NCI-H1092 (cell line): ENCODE measurements at places on chromosomes 12 and 14.
A peak's percentile ranks its signal among the peaks of the same experiment; 100 is the strongest.

- peak; percentile 76 for DNase-seq
Measured at GRCh38 chr12:96399919-96400630, at the start of gene CDK17. TSS of gene CDK17 (minus strand) at chr12:96400439. CDS start at chr12:96334836, 65,603 bp downstream.

GRCh38 chr12:19572920-19573558, 133.7 kb downstream of the AEBP2 start:
- DNase-seq, result peak; percentile 62

DNA sequence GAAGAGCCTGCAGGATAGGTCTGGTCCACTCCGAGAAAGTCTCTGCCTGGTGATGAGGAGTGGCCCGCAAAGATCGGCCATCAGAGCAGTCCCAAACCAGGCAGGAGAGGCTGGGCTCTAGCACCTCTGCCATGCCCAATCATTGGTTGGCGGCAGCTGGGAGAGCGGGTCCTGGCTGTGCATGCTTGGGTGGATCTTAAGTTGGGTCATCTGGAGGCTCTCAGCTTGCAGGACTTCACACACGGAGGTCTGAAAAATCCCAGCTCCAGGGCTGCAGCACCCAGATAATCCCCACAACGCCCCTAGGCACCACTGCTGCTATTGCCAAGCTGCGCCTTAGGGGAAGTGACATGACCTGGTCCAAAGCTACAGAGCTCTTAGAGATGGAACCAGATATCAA, 766.7 kb upstream of the TBX3 start:
- no peak for DNase-seq

DNA sequence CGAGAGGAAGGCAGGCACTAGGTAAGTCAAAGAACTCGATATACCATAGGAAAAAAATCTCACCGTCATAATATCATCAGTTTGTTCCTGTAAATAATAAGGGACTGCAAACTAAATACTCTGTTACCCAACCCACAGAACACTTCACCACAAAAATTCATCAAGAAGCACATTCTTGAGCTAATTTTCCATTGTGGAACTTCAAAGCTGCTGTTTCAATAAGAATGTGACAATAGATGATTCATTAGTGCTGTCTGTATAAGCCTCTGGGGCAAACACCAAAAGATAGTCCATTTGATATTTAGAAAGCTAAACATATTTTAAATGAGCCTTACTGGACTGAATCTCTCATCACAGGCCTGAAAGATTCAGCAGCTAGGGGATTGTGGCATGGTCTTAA, 219.4 kb downstream of the KSR2 start:
- no peak for DNase-seq

DNA sequence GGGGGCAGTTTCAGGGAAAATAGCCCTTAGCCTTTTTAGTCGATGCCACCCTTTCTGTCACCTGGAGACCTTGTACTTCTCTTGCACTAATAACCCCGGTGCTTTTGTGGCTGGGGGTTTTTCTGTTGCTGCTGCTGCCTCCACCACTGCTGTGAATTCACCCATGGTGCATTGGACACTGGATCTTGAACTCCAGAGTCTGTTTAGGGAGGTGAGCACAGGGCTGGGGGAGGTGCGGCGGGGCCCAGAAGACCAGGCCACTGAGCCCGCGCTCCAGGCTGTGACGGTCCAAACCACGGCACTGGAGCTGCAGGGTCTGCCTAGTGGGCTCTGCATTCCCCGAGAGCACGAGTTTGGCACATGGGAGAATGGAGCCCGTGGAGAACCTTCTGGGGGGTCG, 100.6 kb downstream of the NINJ2 start:
- no peak for DNase-seq

DNA sequence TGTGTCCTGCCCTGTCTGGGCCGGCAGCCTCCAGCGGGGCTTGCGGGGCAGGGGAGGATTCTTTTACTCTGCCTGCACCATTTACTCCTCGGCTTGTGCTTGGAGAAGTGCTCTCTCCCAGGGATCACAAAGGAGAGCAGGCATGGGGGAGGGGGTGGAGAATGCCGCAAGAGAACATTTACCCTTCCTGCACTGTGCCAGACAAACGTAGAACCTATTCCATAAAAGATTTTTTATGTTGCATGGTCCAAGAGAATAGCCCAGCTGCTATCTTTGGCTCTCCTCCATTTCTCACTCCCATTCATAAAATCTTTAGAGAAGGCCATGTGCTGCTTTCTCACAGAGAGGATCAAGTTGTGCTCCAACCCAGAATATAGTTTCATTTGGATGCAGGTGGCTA, 159.4 kb downstream of the SPTSSA start:
- DNase-seq, result peak; percentile 85

- DNase-seq, result no peak
Measured at GRCh38 chr14:66445936-66446335, 40.2 kb upstream of the CCDC196 start.

DNA sequence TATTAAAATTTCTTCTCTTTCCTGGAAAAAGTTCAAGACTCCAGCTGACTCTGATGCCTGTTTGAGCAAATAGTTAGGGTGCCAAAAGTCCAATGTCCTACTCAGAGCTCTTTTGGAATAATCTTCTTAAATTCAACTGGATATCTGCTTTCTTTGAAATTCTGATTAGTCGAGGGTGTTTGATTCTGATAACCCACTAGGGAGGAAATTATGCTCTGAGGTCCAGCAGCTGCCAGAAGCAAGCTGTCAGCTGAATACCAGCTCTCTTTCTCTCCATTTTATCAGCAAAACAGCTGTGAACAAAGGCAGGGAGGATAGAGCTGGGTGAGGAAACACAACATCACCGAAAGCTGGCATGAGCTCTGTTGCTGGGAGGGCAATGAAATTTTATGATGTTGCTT, 141.5 kb downstream of the CAND1 start:
- DNase-seq, result no peak

DNA sequence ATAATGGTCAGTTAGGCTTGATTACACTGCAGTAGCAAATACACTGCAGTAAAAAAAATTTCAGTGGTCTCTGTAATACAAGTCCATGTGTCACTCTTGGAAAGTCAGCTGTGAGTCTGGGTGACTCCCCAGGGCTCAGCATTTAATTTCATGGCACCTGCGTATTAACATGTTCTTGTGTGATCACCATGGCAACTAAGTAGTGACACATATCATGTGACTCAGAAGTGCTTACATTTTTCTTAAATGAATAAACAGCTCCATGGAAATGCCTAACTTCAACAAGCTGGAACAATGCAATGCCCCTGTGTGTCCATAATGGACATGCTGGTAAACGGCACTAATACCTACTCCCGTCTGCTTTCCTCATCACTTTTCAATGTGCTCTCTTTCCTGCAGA, 88.5 kb upstream of the ANO4 start:
- DNase-seq, result peak; percentile 18

- no peak for DNase-seq
Measured at GRCh38 chr14:103402695-103403094, 17.5 kb downstream of the MARK3 start.

DNA sequence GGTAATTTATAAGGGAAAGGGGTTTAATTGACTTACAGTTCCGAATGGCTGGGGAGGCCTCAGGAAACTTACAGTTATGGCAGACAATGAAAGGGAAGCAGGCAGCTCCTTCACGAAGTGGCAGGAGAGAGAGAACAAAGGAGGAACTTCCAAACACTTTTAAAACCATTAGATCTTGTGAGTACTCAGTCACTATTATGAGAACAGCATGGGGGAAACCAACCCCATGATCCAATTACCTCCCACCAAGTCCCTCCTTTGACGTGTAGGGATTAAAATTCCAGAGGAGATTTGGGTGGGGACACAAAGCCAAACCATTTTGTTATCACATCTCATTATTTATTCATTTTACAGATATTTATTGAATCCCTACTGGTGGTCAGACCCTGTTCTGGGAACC, 822.8 kb downstream of the GALC start:
- no peak for DNase-seq

GRCh38 chr12:13270817-13271216, 74.3 kb downstream of the EMP1 start:
- no peak for DNase-seq

DNA sequence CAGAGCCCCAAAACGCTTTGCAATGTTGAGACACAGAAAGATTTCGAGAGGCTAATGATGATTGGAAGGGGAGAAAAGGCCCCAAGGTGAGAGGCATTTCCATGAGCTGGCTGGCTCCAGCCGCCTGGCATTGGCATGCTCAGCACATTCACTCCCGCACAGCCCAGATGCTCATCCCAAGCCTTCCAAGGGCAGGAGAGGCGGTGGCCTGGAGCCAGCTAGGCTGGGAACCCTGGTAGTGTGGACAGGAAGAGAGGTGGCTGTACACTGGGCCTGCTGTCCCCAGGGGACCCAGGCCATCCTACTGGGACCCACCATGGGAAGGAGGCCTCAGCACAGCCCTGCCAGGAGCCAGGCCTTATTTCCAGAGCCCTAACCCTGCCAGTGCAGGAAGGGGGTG, 72.2 kb downstream of the SPTB start:
- DNase-seq, result no peak

DNA sequence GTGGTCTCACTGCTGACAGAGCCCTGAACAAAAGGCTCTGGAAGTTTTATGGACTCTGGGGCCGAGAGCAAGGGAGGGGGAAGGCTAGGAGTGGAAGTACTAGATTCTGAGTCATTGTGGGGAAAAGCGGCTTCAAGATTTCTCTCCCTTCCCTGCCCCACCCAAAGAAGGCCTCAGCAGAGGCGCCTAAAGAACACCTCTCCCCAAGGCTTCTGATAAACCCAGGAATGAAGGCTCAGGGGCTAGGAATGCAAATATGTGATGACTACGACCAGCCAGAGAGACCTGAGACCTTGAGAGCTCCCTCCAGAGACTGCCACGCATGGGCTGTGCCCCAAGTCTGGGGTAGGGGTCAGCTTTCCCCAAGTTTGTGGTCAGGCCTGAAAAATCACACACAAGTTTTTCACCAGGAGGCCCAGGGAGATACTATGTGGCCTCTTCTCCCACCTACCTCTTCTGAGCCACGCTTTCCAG, 130.7 kb upstream of the HIF1A start:
- DNase-seq, result no peak
